ENCODE measurements at places on chromosomes 12 and 14.

- DNase-seq: no peak
Observed at GRCh38 chr14:68690089-68690958, 102.5 kb downstream of the ZFP36L1 start.

GRCh38 chr14:73976125-73976524 lies 26.0 kb downstream of the COQ6 start:
- no peak for DNase-seq

- DNase-seq: no peak
Observed at GRCh38 chr14:105294142-105294597, 6.6 kb downstream of the BRF1 start.

DNA sequence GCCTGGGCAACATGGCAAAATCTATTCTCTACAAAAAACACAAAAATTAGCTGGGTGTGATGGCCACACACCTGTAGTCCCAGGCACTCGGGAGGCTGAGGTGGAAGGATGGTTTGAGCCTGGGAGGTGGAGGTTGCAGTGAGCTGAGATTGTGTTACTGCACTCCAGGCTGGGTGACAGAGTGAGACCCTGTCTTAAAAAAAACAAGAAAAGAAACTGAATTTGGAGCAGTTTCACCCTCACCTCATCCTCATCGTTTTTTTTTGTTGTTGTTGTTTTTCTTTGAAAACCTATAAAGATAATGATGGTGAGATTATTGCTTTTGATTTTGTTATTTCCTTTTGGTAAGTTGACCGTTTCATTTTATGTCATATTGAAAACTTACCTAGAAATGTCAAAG lies 60.7 kb downstream of the SLC38A6 start:
- DNase-seq: no peak

- no peak for DNase-seq
Observed at GRCh38 chr14:104134061-104134965, 4.1 kb upstream of the KIF26A start.

- no peak for DNase-seq
Observed at GRCh38 chr12:12705838-12706520, 10.0 kb upstream of the GPR19 start.

GRCh38 chr14:63078569-63078968 lies 33.3 kb upstream of the KCNH5 start:
- no peak for DNase-seq

GRCh38 chr14:59310633-59311032 lies 122.2 kb downstream of the DAAM1 start:
- no peak for DNase-seq

GRCh38 chr12:107108995-107109508 lies 15.7 kb upstream of the CRY1 start:
- no peak for DNase-seq

- no peak for DNase-seq
Observed at GRCh38 chr14:68084256-68084655, 264.7 kb downstream of the RAD51B start.

- no peak for DNase-seq
Observed at GRCh38 chr14:95228240-95228639, 70.9 kb upstream of the DICER1 start.

- no peak for DNase-seq
Observed at GRCh38 chr12:111283521-111283920, 85.4 kb downstream of the PHETA1 start.

GRCh38 chr14:67908052-67908754 lies 88.6 kb downstream of the RAD51B start:
- no peak for DNase-seq

DNA sequence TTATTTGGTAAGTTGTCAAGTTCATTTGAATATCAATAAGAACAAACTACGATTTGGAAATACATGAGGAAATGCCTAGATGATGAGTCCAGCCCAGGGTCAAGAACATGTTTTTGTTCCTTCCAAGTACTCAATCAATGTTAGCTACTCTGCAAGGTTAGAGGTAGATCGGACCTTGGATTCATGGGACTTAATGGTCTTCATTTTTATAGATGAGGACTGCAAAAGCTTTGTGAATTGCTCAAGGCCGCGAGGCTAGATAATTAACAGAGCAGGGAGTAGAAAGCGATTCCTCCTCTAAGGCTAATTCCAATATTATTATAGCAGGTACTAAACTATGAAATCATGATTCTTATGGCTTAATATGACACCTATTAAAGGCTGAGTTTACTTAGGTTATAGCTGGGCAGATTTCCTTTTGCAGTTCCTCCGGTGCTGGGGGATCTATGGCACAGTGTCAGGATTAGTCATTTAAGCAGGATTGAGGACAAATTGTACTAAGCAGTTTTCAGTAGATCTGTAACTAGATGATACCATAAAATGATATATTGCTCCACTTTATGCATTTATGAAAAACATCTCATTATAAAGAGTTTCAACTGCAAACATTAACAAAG lies 19.8 kb downstream of the NR1H4 start:
- no peak for DNase-seq

GRCh38 chr12:73159954-73160353 lies 887.8 kb downstream of the TRHDE start:
- DNase-seq: no peak

All from GM10248 (cell line).